ENCODE measurements at places on chromosomes 12 and 14.

- no peak for DNase-seq
Observed at GRCh38 chr12:63457857-63458256, 210.4 kb downstream of the DPY19L2 start.

GRCh38 chr12:74111688-74112360, 425.8 kb upstream of the ATXN7L3B start:
- no peak for DNase-seq

- DNase-seq, result no peak
Observed at GRCh38 chr14:68790644-68791077, 2.2 kb downstream of the ZFP36L1 start.

DNA sequence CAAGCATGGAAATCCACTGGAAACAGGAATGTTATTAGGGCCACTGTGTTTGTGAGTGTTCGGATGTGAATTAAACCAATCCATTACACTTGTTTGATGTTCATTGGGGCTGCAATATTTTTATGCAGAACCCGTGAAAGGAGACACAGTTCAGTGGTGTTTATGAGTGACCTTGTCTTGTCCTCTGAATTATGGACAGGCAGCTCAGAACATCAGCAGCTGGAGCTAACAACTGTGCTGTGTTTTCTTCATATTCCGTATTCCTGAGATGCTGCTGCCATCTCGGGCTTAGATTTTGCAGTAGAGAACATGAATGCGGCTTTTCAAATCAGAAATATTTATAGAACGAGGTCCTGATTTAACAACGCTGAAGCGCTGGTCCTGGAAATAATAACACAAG, 20.3 kb upstream of the CACNA1C start:
- DNase-seq, result no peak

GRCh38 chr12:44224399-44225148, 388.7 kb downstream of the TMEM117 start:
- DNase-seq, result no peak

GRCh38 chr12:27009881-27010301, 4.3 kb downstream of the TM7SF3 start:
- no peak for DNase-seq

DNA sequence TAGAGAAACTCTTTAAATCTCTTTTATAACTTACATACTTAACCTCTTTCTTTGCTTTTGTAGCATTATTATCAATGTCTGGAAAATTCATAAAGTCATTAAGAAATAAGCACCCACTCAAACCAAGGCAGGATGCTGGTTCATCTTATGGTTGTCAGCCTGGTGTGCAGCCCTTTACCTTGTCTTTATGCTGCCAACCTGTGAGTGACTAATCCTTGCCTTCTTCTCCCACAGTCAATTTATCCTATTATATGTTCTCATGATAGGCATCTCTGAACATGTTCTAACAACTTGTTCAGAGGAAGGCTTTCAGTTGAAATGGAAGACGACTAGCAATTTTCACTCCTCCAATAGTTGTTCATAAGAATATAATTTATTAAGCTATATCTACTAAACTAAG, 186.9 kb upstream of the CAND1 start:
- DNase-seq, result no peak

- no peak for DNase-seq
Observed at GRCh38 chr12:90122681-90123080, 414.0 kb upstream of the ATP2B1 start.

- DNase-seq, result no peak
Observed at GRCh38 chr14:37452323-37452722, 142.7 kb downstream of the FOXA1 start.

DNA sequence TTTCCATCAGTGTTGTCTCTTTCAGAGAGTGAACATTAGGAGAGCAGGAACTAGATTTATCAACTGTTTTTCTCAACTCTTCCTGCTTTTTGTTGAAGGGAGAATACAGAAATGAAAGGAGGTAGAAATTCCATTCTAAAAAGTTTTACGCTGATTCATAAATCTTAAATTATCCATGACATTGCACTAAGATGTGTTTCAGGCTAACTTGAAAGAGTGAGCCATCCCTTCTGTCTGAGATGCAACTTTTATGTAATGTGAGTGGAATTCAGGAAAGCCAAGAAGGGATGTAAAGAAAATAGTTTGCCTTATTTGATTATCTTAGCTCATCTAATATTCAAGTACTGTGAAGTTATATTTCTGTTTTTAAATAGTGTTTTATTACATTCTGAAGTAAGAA, 349.5 kb upstream of the RGS6 start:
- no peak for DNase-seq

GRCh38 chr14:79144896-79145295, 974.7 kb downstream of the NRXN3 start:
- DNase-seq, result no peak

- no peak for DNase-seq
Observed at GRCh38 chr12:112964067-112964670, 14.2 kb upstream of the OAS2 start.

DNA sequence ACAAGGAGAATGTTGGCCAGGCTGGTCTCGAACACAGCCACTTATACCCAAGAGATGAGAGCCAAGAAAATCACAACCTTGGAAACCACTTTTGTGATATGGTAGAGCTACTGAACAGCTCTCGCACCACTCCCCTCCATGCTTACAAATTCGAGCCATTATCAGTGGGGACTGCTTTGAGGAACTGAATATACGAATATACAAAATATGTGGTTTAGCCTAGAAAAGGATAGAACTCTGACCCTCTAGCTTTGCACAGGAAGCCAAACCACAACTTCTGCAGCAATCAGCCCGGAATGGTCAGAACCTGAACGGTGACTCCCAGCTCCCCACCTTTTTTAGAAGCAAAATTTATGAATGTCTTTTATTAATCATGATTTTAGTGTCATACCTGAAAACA, 129.8 kb upstream of the TMEM132C start:
- DNase-seq, result no peak

DNA sequence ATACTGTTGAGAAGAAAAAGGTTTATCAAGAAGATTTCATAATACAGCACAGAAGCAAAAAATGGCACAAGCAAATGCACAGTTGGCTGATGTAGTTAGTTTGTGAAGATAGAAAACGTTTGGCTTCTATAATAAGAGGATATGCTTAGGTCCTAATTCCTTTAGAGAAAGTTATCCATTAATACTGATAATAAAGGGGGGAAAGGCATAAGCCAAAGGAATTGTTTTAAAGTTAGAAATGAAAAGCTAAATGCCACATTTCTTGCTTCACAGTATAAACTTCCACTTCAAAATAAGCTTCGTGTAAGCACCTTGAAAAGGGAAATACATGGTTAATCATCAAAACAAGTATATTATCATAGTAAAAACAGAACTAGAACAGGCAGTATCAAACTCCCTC, 12.4 kb downstream of the LMO3 start:
- DNase-seq, result no peak

DNA sequence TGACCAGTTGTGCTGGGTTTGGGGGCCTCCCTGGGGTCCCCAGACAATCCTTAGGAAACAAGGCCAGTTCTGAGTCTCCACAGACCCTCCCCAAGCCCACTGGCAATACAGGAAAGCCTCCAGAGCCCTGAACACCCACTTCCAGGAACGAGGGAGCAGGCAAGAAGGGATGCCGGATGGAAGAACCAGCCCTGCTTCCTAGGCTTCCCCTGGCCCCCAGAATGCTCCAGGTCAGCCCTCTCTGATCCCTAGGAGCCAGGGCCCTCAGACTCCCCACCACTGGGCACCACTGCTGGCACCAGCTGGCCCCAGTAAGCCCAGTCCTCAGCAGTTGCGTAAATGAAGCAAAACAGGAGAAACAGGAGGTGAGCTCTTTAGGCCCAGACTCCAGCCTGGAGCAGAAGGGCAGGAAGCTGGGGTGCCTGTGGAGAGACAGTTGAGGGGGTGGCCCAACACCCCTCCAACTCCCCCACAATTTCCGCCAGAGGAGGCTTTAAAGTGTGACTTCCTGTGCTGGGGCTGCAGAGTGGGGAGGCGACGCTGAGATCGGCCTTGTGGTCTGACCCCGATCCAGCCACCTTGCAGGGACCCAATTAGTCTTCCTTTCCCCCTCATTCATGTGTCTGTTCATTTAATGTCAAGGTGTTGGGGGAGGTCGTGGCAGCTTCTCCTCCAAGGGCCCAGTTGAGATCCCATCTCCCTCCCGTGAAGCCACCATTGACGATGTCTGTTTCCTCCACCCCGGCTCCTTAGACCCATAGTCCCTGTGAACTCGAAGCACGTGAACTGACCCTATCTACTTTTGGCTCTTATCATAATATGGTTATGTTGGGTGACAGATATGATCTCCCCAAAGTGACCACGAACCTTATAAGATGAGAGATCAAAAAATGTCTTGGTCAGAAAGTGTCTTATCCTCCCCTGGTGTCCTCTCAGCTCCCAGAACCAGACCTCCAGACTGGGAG, 4.7 kb downstream of the TNFRSF1A start:
- no peak for DNase-seq

- no peak for DNase-seq
Observed at GRCh38 chr12:12927211-12928079, 24.5 kb downstream of the GPRC5D start.

DNA sequence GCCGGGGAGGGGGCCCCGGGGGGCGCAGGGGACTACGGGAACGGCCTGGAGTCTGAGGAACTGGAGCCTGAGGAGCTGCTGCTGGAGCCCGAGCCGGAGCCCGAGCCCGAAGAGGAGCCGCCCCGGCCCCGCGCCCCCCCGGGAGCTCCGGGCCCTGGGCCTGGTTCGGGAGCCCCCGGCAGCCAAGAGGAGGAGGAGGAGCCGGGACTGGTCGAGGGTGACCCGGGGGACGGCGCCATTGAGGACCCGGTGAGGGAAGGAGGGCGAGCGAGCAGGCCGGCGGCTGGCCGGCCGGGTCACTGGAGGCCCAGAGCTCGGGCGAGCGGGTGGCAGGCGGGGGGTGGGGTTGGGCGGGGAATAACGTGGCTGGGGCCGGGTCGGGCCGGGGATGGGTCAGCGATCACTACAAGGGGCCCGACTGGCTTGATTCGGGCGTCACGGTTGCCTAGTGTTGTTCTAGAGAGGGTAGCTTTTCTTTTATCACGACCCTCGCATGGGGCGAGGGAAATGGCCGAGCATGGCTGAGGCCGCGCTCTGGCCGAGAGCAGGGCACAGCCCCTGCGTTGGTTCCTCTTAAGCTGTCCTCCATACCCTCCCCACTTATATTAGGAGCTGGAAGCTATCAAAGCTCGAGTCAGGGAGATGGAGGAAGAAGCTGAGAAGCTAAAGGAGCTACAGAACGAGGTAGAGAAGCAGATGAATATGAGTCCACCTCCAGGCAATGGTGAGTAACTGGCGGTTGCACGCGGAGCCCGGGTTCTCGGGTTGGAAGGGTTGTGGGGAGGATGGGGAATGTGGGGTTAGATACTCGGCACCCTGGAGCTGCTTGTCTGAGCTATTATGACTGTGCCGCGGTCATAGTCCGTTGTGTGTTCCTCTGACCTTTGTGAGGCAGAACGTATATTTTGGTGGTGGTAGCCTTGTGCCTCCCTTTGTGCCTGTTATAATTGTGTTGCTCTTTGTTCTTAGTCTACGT, 603 bp downstream of the PABPN1 start:
- DNase-seq, result no peak

DNA sequence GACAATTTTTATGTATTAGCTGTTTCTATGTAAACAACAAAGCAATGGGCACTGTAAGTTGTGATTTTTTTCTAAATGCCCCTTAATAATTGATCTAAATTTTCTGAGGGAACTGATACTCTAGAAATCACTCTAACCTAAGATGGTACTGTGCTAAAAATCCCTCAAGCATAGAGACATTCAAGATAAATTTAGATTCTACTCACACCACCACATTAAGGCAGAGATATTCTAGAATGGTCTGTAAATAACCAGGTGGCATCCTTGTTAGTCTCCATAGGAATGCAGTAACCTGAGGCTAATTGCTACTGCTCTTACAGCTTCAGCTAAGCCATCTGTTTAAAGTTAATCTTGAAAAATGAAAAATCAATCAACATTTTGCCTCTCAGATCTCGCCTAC, 87.3 kb downstream of the SLC41A2 start:
- DNase-seq, result no peak

GRCh38 chr14:80164991-80165721, 46.1 kb downstream of the DIO2 start:
- no peak for DNase-seq

DNA sequence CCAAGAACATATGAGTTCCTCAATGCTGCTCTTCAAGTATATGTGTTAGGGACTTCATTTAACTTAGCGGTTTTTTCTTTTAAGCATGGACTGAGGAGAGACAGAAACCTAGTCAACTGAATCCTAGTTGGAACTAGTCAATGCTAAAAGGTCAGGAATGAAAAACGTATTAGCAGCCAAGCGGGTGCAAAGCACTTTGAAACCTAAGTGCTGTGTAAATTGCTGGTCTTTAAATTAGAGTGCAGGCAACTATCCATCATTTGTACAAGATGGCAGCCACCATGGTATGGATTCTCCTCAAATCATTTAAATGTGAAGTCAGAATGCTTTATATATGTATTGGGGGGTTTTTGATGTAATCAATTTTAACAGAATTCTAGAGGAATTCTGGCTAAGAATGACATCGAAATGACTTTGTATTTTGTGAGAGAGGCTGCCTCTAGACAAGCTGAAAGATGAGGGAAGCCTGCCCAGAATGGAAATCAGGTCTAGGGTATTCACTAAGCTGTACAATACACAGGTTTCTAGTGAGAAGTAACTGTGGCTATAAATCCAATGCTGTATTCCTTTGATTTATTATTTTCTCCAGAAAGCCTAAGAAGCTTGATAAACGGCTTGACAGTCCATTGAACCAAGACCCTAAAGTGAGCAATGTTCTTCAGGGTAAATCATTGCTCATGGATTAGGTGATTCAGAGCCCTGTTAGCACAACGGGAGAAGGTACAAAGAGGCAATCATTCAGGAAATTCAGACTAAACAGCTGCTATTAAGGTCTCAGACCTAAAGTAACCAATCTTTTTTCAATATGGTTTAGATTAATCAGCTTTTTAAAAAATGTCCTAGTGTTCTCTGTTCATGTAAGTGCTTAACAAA, 198.8 kb downstream of the ANO2 start:
- DNase-seq, result no peak

DNA sequence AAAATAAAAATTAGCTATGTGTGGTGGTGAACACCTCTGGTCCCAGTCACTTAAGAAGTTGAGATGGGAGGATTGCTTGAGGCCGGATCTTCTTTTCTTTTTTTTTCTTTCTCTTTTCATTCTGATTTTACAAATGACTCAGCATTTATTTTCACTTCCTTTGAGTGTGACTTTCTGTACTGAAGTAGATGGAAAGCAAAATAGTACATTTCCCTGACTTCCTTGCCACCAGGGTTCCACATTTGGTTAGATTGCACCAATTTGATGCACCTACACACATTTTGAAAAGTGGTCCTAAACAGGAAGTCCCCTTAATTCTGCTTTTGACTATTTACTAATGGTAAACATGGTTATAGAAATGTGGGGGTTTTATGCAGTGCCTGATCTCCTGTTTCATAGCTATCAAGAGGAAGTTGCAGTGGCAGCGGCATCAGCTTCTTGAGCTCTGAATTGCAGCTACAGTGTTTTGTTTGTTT, 13.0 kb upstream of the LEMD3 start:
- no peak for DNase-seq

DNA sequence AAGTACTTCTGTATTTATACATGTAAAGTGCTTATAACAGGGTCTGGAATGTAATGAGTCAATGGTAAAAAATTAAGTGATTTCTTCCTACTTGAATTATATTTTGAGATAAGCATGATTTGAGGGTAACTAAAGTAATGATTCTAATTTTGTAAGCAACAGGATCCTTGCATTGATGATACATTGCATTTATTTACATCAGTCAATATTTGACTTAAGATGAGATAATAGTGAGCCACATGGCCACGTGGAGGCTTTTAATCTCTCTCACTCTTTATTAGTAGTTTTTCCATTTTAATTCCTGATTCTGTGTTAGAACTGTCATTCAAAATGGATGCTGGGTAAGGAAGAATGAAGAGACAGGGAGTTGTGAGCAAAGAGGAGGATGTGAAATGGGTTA, 298.1 kb upstream of the PRICKLE1 start:
- no peak for DNase-seq

GRCh38 chr12:128644664-128645296, 179.0 kb downstream of the SLC15A4 start:
- DNase-seq, result no peak

Data from omental fat pad (tissue), 4 donors.